ENCODE measurements at places on chromosomes 16 and 17.

DNA sequence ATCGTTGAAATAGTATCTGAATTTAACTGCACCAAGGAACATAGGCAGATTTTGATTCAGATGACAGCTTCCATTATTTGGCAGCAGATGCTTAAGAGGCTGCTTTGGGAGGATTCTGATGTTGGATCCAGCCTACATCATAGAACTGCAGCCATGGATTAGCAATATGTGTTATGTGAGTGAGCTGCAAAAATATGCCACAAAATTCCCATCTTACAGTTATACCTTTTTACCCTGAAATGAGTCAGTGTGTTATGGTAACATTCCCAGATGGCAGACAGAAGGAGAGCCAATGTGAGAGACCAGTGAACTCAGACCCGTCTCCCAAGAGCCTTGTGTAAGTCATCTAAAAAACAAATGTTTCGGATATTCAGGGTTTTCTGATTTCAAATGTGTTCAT, 206.1 kb downstream of the CDH13 start:
- no peak for DNase-seq

DNA sequence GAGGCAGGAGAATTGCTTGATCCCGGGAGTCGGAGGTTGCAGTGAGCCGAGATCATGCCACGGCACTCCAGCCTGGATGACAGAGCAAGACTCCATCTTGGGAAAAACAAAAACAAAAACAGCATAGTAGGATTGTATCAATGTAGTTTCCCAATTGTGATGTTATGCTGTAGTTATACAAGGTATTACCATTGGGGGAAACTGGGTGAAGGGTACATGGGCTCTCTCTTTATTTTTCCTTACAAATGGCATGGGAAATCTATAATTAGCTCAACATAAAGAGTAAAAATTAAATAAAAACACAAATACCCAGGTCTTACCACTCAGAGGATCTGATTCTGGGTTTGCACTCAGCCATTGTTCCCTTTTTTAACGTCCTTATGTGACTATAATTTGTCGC, 107.9 kb downstream of the KATNIP start:
- DNase-seq, result no peak

DNA sequence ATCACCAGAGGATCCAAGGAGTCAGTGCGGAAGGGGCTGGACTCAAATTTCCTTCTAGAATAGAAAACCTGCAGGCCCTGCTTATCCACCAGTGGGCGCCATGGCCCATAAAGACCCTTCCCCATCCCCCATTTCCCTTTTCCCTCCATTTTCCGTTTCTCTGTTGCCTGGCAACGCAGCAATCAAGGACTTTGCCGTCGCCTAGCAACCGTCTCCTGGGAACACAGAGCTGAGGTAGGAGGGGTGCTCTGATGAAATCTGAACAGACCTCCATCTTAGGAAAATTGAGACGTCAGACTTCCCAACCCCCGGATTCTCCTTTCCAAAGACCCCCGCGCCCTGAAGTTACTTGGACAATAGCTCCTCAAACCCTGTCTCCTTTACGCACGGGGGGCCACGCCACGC, 5.7 kb downstream of the DLG4 start:
- DNase-seq, result peak; percentile 91

GRCh38 chr17:58187063-58187462, 5.5 kb upstream of the EPX start:
- no peak for DNase-seq

- no peak for DNase-seq
These were observed 79.5 kb downstream of the GNAO1 start for GRCh38 chr16:56270828-56271227.

DNA sequence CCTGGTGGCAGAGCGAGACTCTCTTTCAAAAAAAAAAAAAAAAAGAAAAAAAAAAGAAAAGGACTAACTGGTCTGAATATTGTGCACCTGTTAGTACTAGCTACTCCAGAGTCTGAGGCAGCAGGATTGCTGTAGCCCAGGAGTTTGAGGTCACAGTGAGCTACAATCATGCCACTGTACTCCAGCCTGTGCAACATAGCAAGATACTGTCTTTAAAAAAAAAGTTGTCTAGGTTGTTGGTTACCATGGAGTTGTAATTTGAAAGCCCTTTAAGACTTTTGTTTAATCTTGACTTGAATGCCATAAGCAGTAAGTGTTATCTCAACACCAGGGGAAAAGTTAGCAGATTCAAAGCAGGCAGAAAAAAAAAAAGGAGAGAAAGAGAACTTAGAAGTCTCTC, 10.9 kb upstream of the C16orf54 start:
- DNase-seq, result peak; percentile 15

GRCh38 chr16:25707982-25708583, 16.3 kb downstream of the HS3ST4 start:
- peak; percentile 3 for DNase-seq

DNA sequence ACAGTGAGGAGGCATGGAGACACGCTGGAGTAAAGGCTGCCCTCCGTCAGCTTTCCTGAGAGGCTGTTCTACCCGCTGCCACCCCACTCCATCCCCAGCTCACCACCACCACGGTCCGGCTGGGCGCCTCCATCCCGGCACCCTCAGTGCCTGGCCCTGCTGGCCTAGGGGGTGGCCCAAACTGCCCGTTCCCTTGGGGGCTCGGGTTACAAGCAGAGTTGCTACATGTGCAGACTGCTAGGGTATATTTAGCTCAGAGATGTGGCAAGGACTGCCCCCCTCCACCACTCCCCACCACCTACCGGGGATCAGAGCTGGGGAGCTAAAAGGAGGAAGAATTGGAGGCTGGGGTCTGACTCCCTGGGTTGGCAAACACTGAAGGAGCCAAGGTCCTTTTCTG, 4.1 kb downstream of the CACNB1 start:
- DNase-seq, result no peak

DNA sequence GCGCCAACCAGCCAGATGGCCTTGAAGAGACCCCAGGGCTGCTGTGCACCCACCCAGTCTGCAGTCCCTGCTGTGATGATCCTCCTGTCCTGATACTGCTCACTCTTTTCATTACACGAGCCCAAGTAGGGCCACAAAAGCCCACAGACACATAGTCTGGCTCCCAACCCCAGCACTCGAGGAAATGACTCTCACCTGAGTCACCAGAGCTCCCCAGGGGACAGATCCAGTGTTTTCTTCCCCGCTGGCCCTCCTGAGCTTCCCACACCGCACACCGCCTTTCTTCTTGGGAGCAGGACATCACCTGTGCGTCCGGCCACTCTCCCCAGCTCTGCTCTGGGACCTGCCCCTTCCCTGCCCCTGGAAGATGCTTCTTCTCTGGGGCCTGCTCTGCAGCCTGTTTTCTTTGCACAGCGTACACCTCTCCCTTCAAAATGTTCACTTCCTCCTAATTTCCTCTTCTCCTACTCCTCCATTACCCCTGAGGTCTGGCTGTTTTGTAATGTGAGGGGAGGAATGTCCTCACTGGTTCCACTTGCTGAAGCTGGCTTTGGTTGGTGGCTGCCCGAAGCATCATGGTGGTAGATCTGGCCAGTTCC, 2.0 kb upstream of the SCN4A start:
- no peak for DNase-seq

DNA sequence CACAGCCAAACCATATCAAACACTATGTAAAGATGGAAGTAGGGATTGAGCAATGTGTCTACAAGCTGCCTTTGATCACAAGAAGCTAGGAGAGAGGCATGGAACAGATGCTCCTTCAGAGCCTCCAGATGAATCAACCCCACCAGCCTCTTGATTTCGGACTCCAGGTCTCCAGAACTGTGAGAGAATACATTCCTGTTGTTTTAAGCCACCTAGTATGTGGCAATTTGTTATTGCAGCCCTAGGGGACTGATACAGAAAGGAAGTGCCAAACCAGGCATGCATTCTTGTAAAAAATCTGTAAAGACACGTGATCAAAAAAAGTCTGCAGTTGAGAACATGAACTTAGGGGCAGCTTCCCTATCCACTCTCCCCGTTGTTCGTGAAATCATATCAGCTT, 91.1 kb downstream of the C17orf67 start:
- DNase-seq, result no peak

DNA sequence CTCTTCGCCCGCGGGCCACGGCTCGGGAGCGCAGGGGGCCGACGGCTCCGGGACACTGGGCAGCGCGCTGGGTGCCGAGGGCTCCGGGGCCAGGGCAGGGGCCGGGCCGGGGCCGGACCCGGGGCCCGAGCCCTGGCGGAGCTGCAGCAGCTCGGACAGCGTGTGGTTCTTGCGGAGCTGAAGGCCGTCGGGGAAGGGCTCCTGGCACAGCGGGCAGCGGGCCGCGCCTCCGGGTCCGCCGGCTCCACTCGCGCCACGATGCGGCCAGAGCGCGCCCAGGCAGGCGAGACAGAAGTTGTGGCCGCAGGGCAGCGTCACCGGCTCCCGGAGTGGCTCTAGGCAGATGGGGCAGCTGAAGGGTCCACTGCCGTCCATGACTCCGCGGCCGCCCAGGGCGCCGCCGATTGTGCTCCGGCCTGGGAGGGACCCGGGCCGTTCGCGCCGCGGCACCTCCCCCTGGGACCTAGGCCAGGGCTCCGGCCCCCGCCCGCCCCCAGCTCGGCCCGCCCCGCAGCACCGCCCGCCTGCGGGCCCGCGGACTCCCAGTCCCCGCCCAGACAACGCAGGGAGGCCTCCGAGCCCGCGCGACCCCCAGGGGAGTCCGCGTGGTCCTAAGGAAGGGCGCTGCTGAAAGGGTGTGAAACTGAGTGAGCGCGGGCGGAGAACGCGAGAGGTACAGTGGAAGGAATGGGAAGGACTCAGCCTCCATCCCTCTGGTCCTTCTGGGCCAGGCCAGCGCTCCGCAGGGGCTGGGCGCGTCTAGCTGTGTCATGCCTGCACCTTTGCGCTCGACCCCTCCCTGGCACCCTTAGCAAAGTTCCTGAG, at the start of gene TRIM47:
TSS of gene TRIM47 (minus strand) at position 408 of the 825 bp plus-strand sequence. CDS start at position 375, 33 bp downstream.
- DNase-seq, result no peak

DNA sequence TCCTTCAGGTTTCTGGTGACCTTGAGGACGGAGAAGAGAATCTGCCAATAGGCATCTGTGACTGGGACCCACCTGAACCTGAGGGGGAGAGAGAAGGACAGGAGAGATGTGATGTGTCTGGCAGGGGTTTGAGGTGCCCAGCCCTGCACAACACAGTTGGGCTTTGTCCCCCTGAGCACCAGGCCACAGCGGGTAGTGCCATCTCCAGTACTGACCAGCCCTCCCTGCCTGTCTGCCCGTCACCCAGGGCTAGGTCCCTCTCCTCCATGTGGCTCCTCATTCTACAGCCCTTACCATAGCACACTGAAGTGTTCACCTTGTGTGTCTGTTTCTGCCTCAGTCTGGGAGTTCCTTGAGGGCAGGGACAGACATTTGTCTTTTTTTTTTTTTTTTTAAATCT, 30.8 kb downstream of the NLRP1 start:
- no peak for DNase-seq

DNA sequence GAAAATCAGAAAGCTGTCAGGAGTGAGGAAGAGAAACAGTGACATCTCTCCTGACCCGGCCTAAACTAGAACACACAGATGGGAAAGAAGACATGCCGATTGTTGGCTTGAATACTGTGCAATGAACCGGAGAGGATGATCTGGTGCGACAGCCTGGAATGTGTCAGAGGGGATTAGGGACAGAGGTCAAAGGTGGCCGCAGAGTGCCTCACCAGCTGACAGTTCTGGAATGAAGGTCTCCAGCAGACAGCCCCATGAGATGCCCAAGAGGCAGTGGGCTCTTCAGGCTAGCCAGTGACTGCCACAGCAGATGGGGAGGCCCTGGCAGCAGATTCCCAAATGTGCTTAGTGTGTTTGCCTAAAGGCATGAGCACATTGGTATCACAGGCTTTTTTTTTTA, 623.2 kb downstream of the CDH8 start:
- no peak for DNase-seq

DNA sequence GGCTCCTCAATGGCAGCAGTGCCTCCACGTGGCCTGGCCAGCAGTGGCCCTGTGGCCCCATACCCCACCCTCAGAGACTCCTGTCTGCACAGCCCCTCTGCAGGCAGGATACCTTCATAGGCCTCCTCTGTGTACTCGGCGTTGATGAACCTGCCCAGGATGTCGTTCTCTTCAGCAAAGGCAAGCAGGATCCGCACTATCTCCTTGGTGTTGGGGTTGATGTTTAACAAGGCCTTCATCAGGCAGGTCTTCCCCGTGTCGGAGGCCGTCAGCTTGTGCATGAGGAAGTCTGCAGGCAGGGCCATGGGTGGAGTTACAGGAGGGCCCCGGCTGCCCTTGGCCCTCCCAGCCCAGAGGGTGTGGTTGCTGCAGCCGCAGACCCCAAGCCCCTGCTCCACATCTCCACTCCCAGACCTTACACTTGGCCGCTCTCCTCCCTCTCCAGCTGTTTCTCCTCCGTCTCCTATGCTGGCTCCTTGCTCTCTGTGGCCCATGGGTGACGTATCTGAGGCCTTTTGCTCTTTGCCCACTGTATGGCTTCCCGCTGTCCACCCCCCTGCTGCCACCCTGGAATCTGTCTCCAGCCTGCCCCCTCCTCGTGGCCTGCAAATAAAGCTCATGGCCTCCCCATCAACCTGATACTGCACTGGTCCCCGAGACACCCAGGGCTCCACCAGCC, 15.1 kb downstream of the TRPV3 start:
- no peak for DNase-seq

DNA sequence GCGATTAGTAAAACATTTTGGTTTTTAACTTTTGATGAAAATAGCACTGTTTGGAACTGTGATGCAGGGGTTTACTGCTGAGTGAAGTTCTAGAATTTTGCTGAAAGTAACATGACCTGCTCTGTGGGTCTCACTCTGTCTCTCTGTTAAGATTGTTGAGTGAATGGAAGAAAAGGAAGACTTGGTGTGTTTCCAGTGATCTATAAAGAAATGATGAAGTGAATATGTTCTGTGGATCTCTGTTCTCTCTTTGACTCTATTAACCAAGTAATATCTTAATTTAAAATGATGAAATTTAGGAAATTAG, 148.4 kb downstream of the PRKCA start:
- DNase-seq, result no peak

DNA sequence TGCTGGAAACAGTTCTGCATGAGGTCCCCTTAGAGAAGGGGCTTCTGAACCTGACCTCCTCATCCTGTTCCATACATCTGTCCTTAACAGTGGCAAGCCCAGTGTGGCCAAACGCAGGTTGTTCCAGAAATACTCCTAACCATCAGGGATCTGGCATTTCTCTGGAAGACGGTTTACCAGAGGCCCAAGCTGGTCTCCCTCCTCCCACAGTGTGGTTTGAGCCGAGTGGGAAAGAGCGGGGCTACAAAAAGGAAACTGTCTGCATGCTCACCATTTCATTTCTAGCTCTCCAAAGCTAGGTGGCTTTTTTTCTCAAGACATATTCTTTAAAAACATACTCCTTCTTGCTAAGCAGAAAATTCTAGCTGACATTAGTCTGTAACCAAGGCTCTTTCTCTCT, 6.0 kb downstream of the MXRA7 start:
- no peak for DNase-seq

DNA sequence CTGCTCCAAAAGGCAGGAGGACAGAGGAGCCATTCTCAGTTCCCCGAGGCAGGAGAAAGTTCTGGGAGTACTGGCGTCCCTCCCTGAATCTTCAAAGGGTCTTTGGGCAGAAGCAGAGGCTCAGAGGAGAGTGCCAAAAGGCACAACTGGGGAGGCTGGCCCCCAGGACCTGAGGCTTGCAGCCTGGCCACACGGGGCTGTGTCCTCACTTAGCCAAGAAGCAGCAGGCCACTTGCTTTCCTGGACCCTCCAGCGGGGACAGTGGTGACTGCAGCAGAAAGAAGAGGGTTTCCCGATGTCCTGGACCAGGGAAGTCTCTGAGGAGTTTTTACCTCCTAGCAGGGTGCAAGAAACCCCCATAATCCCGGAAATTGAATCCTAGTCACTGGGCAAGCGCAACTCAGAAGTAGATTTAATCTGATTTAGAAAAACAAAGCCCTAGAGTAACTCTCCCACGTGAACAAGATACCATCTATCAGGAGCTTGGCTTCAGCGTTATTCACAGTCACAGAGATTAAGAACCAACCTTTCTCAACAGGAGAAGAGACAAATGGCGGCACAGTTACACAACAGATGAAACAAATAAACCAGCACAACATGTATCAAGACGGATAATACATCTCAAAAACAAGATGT, 25.5 kb upstream of the BCO1 start:
- DNase-seq, result no peak
